ENCODE measurements at places on chromosomes 1 and 21.

GRCh38 chr1:104648269-104648691, 898.6 kb downstream of the AMY1C start:
- peak; percentile 32 for DNase-seq

DNA sequence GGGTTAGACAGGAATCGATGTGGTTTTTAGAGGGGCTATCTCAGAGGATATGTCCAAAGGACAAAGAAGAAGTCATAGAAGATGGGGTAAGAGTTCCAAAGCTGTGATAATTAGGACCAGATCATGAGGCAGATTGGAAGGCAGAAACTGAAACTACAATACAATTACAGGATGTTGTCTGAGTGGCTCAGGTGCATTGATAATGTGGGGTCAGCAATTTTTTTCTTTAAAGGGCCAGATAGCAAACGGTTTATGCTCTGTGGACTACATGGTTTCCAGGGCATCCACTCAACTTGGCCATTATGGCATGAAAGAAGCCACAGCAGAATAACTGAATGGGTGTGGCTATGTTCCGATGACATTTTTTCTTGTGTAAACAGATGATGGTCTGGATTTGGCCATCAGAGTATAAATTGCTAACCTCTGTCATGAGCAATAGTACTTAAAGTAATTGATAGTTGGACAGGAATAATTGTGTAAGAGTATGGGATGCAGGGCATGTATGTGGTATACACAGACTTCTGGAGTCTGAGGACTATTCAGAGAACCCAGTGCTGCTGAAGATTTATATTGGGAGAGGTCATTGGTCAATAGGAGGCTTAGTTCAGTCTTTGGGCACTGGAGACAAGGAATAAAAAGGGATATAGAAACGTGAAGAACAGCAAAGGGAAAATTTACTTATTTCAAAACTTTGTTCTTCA, 198.4 kb upstream of the ADGRL4 start:
- DNase-seq = no peak

- DNase-seq = no peak
Measured at GRCh38 chr1:60757485-60757884, 324.9 kb upstream of the NFIA start.

DNA sequence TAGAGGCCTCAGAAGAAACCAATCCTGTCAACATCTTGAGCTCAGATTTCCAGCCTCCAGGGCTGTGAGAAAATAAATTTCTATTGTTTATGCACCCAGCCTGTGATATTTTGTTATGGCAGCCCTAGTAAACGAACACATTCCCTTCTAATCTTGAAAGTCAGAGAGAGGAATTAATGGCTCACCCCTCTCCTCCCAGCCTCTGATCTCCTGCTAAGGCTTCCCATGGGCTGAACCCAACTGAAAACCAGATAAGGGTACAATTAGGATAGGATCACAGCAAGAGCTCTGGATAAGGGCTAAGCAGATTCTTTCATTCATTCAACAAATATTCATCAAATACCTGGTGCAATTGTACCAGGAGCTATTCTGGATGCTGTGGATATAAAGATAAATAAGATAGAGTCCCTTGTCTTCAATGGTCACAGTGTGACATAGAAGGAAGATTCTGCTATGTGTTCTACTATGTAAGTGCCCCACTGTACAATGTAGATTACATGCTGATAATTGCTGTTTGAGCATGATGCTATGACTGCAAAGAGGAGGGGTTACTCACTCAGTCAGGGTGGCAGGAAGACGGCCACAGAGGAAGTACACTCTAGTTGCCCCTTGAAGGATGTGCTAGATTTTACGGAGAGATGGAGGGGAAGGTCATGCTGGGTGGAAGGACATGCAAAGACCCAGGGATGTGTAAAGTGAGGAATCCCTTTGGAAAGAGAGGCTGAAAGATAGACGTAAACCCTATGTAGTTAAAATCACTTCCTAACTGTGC, 203.3 kb upstream of the JUN start:
- DNase-seq = no peak

- DNase-seq = no peak
Measured at GRCh38 chr1:15736892-15737261, 819 bp downstream of the SLC25A34 start.

GRCh38 chr1:210645582-210646257, 317.0 kb downstream of the HHAT start:
- no peak for DNase-seq

DNA sequence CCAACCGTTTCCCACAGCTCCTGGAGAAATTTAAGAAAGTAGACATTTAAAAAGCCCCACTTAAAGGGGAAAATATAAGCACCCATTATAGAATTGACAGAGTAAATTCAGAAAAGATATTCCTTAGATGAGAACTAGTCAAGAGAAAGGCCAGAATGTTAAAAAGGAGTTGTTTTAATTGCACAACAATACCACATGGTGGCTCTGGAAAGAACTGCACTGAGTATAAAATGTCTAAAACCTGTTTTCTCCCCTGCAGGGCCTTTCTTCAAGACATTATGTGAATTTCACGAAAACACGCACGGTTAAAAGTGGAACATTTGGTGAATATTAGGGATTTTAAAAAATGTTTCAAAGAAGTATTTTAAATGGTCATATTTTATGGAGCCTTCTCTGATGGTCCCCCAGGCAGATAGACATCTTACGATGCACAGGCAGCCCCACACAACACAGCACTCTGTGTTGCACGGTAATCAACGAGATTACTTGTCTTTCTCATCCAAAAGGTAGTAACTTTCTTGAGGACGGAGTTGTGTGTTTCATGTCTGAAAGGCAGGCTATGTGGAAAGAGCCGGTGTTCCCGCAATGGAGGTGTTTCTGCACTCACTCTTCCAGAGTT, 101.9 kb downstream of the PRRX1 start:
- no peak for DNase-seq

- DNase-seq = no peak
Measured at GRCh38 chr1:162070094-162070748, 730 bp downstream of the NOS1AP start.

Measured in neuronal stem cell (in vitro differentiated cells).